ENCODE measurements at places on chromosomes 16 and 17.

- DNase-seq = no peak
These were observed 19.7 kb downstream of the RHBDL3 start for GRCh38 chr17:32285306-32285705.

DNA sequence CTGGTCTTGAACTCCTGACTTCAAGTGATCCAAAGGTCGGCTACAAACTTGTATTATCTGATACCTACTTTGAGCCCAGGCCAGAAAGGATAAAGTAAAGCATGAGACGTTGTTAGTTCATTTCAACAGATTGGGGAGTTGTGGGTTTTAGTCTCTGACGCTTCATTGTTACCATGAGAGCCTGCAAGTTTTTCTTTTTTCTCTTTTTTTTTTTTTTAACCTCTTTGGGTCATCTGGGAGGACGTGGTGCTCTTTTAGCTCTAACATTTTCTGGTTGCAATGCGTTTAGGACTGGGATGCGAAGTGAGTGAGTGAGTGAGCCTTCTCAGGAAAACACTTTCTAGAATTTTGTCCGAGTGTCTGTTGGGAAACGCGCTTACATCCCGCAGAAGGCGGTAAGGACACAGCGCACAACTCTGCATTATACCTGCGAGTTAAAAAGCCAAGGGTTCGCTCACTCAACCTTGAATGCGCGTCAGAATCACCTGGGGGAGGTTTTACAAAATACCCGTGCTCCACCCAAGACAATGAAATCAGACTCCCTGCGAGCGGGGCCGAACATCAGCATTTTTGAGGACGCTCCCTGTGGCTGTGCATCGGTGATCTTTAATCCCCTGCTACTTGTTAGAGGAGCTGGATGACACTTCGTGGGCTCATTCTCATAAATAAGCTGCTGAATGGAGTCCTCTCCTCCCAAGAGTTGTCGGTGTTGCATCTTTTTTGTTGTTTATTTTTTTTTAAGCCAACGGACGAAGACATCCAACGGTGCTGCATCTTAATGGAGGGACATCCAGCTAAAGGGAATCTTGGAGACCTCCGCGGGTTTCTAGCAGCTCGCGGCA, 629 bp upstream of the RNF135 start:
- DNase-seq = peak; percentile 79

DNA sequence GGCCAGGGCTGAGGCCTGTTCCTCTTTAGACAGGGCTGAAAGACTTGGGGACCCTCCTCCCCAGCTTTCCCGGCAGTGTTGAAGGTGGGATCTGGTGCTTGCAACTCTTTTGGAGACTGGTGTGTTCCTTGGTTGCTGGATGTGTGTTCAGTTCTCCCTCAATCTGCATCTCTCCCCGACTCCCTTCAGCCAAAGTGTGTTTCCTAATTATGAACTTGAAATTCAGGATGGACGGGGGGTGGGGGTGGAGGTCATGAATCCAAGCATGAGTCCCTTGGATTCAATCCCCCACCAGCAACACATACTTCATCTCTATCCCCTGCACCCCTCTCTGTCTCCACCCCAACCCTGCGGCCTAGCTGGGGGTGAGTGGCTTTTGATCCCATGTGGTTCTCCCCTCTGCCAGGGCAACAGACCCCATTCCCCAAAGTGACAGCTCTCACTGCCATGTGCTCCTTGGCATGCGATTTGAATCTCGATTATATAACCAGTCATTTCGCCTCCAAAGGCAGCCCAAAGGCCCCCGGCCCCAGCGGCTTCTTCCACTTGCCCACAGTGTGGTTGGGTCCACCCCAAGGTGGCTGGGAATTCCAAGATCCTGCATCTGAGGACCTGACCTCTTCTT, 1.3 kb downstream of the ARHGAP23 start:
- no peak for DNase-seq

GRCh38 chr17:20123209-20123608, 114.0 kb downstream of the SPECC1 start:
- no peak for DNase-seq

DNA sequence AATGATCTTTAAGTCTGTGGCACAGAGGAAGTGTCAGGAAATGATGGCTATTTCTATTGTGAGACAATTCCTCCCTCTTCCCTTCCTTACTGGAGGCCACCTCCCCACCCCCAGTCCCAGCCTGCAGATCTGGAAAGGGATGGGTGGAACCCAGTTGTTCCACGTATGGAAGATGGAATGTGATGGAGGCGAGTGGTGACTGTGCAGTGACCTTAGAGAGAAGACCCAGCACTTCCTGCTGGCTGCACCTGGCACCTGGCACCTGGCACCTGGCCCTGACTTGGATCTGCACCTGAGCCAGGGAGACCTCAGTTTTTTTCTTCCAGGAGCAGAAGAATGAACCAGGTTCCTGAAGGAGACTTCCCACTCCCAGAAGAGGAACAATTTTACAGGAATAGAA, 33.0 kb upstream of the TMC5 start:
- DNase-seq = no peak

- DNase-seq = no peak
These were observed 1.7 kb upstream of the STAT5A start for GRCh38 chr17:42286411-42287221.

- DNase-seq = no peak
These were observed 35.4 kb downstream of the SYT17 start for GRCh38 chr16:19203374-19203966.

DNA sequence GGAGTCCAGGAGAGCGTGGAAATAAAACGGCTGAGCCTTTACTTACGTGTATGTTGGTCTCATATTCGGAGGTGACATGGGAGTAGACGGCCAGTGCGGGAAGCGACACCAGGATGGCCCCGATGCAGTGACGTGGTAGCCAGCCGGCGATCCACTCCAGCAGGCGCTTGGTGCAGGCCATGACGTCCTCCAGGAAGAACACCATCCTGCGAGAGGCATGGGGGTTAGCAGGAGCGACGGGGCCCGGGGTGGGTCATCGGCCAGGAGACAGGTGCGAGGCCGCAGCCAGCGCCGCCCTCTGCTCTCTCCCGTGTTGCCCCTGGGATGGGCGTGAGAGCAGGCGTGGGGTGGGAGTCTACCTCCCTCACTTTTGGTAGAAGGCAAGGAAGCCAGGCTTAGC, 98.6 kb upstream of the CREBBP start:
- no peak for DNase-seq

DNA sequence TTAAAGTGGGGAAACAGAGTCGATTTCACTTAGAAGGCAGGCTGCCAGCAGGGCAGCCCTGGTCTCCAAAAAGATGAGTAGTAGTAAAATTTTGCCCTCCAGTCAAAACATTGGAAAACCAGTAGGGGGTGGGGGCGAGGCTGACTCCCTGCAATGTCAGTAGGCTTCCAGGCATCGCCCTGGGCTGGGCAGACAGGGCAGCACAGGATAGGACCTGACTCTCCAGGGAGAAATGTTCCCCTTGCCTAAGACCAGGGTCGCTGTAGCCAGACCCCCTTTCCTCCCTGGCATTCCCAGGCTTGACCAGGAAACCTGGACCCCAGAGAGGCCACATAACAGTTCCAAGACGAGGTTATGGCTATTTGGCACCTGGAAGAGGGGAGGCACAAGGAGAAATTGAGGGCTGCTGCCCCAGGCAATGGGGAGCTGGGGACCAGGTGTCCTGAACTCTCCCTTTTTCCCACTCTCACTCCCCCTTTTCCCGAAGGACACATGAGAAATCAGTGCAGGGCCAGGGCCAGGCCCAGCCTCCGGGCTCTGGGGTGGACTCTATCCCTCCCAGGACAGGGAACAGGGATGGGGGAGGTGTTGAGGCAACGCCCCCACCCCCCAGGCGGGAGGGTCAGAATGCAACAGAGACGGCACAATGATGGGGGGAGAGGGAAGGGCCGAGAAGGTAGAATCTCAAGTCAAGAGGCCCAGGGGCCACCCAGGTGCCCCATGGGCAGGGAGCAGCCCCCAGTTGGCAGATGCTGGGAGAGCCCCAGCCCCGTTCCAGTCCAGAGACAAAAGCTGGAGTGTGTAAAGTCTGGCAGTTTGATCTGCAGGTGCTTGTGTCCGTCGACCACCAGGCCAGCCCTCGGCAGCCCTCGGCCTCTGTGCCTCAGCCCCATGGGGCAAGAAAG, 4.5 kb upstream of the SAMD14 start:
- no peak for DNase-seq

- DNase-seq = no peak
These were observed 77.2 kb downstream of the AATF start for GRCh38 chr17:37025847-37026530.

GRCh38 chr17:81537343-81537855, 9.2 kb downstream of the FSCN2 start:
- DNase-seq = no peak

DNA sequence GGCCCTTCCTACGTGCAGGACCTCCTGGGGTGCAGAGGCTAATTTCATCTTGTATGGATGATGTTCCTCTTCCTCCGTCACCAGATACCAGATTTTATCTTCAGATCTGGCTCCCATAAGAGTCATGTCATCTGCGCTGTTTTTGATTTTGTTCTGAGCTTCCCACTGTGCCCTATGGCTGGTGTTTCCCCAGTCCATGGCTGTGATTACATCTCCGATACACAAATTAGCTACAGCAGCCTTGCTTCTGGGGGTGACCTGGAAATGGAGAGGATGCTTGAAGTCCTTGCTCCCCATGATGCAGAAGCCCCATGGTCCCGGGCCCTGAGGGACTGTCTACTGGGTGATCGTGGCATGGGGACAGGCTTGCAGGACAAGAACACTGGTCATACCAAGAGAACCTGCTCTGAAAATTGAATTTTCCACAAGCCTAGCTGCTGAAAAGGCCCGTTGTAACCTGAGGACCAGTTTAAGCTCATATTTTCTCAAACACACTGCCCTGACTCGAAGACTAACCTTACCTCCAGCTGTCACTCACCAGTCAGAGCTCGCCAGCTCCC, 69.0 kb downstream of the KCNJ12 start:
- no peak for DNase-seq

DNA sequence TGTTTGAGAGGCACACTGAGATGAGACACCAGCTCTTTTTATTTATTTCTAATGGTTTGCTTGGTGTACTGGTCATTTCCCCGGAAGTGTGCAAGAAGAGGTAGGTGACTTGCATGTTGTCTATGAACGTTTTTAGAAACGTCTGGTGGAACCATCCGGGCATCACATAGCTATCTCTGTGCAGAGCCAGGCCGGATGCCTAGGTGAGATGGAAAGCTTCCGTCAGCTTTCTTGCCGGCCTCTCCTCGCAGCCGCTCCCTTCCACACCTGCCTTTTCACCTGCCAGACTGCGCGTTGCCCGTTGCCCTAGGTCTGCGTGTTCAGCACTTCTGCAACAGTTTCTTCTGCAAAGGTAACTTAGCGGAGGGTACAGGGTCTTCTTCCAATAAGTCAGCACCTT, 416.0 kb downstream of the WWOX start:
- no peak for DNase-seq

GRCh38 chr16:67766291-67766690, 40.1 kb downstream of the RANBP10 start:
- peak; percentile 67 for DNase-seq

- DNase-seq = no peak
These were observed 2.2 kb upstream of the GSDMA start for GRCh38 chr17:39960524-39961041.

DNA sequence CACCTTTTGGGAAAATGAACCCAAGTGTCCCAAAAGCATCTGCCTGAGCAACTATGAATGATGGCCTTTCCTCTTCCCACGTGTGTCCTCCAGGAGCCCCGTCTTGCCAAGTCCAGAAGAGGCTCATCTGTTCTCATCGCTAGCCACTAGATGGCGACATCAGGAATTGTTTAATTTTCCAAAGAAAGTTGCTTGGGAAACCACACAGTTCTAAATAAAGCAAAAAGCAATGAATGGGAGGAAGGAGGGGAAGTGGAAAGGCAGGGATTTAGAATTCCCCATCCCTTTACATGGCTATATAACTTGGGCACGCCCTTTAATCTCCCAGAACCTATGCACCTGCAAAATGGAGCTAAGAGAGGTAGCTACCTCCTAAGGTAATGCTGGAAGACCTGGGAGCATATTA, 9.0 kb upstream of the CDH5 start:
- DNase-seq = peak; percentile 88

DNA sequence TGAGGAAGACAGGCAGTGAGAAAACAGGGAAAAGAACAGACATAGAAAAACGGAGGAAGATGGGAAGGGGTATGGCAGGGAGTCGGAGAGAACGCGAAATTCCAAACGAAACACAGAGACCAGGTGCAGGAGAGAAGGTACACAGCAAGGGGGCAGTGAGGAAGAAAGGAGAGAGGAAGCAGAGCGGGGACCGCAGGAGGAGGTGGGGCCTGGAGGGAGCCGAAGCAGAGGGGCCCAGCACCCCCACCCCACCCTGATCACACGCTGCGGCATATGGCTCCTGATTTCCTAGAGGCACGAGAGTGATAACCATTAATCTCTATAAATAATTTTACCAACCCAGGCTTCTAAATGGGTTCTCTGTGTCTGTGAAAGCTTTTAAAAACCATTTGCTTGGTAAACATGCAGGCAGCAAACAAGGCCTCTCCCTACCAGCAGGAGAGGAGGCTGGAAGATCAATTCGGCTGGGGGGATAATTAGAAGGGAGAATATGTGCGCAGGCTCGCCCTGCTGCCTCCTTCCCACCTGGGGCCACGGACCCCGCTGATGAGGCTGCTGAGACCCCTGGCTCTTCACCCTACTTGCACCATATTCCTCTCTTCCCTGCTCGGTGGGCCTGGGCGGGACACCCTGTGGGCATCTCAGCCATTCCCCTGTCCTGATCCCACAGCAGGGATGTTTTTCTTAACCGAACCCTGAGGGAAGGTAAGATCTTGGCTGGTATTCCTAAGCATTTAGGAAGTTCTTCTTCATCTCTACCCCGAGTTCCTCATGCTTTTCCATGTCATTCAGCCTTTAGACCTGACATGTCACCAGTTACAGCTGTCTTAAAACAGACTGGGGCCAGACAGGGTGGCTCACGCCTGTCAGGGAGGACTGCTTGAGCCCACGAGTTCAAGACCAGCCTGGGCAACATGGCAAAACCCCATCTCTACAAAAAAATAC, 86.7 kb downstream of the TMEM132E start:
- no peak for DNase-seq

DNA sequence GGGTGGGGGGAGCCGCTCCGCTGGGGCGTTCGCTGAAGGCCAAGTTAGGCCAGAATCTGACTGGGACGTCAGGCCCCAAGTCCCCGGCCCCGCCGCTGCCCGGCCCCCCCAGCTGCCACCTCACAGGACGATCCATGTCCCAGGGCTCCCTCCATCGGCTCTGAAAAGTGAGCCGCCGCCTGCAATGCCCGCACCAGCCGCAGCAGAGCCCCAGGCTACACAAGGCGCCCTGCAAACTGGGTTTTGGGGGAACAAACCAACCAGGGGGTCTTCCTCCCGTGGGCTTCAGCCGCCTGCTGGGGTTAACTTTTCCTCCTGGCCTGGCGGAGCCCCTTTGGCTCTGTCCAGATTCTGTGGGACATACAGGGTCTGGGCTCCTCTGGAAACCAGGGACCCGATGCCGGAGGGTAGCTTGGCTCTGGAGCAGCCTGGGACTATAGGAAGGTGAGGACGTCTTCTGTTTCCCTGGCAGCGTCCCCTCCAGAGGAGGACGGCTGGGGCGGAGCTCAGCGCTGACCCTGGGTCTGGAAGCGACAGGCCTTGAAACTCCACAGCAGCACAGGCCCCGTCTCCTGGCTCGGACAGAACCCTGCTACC, 835 bp downstream of the NME4 start:
- no peak for DNase-seq
